Psoas muscle (tissue), 8 donors: ENCODE measurements at places on chromosomes 5 and 9. TPM values are rescaled to one million over a fixed set of nuclear protein-coding genes. Genes with fewer than 3 reads are reported as not detected.

HDHD3 gene
- total RNA-seq: 9.8 TPM

MLANA gene
- total RNA-seq: not detected

LHX2 gene
- not detected for total RNA-seq

VCAN gene
- 14.1 TPM for total RNA-seq

GLRA1 gene
- not detected for total RNA-seq

PCDHA7 gene
- 0.08 TPM for total RNA-seq

ZNF483 gene
- 0.17 TPM for total RNA-seq

FAM153A gene
- total RNA-seq: not detected

FCN2 gene
- total RNA-seq: not detected

TSC1 gene
- 33.2 TPM for total RNA-seq
